ENCODE measurements at places on chromosomes 12 and 14. TPM values are rescaled to one million over a fixed set of nuclear protein-coding genes. Genes with fewer than 3 reads are reported as not detected.

Gene YLPM1
- 60.9 TPM for total RNA-seq

Gene ASCL1
- not detected for total RNA-seq

Gene KCNJ8
- total RNA-seq: not detected

Gene LIN7A
- not detected for total RNA-seq

Gene ARHGEF25
- total RNA-seq: 2.2 TPM

Gene SLC10A1
- not detected for total RNA-seq

Gene PTMS
- 62.2 TPM for total RNA-seq

Gene OR8S1
- not detected for total RNA-seq

Gene DCD
- total RNA-seq: not detected

Gene TMEM52B
- total RNA-seq: not detected

Gene TMEM121
- total RNA-seq: 9.2 TPM

Gene STON2
- total RNA-seq: 0.19 TPM

Gene RNASE7
- not detected for total RNA-seq

Gene ACRBP
- total RNA-seq: 1.7 TPM

Gene RFLNA
- not detected for total RNA-seq

Gene SH2B3
- total RNA-seq: 29.2 TPM

Gene TSPAN8
- not detected for total RNA-seq

Gene PTGDR
- not detected for total RNA-seq

Gene FANCM
- total RNA-seq: 11.5 TPM

Gene PPP1R13B
- 10.3 TPM for total RNA-seq

Gene GPR135
- total RNA-seq: 0.98 TPM

Gene TAS2R20
- 1.4 TPM for total RNA-seq

Gene PLEKHG7
- total RNA-seq: not detected

Gene CRIP1
- total RNA-seq: 186 TPM

Gene HOXC12
- not detected for total RNA-seq

Gene TAS2R7
- not detected for total RNA-seq

Gene C1QL4
- total RNA-seq: not detected

Gene TSPAN9
- 1.3 TPM for total RNA-seq

Gene C12orf60
- 3.0 TPM for total RNA-seq

Gene L2HGDH
- 19.0 TPM for total RNA-seq

Gene KCNC2
- total RNA-seq: not detected

Gene KITLG
- 0.23 TPM for total RNA-seq

Gene RPS6KL1
- total RNA-seq: 5.6 TPM

Gene PRPH
- not detected for total RNA-seq

Gene SLC38A4
- not detected for total RNA-seq

Gene TPH2
- not detected for total RNA-seq

Gene RPL6
- 2,097 TPM for total RNA-seq

Gene ADGRD1
- 2.3 TPM for total RNA-seq

Gene SPTB
- total RNA-seq: 0.32 TPM

Gene SCNN1A
- total RNA-seq: not detected

Gene RNASE3
- not detected for total RNA-seq

Gene IL23A
- 21.6 TPM for total RNA-seq

Gene TMCC3
- total RNA-seq: 0.05 TPM

Gene CCDC77
- total RNA-seq: 18.7 TPM

Gene ACACB
- 13.3 TPM for total RNA-seq

Gene KRT78
- total RNA-seq: not detected

Gene PPP1CC
- total RNA-seq: 201 TPM

Gene IL31
- total RNA-seq: 2.1 TPM

Gene TSPAN19
- not detected for total RNA-seq

Gene ZFP36L1
- total RNA-seq: 72.1 TPM

Gene ITFG2
- total RNA-seq: 35.3 TPM

Gene ALDH1L2
- total RNA-seq: 7.1 TPM

Measured in activated CD4-positive, alpha-beta T cell treated with anti-CD3 and anti-CD28 coated beads for 36 hours (primary cell).